ENCODE measurements at places on chromosomes 5 and 9.

GRCh38 chr5:31421806-31422586 lies 109.9 kb downstream of the DROSHA start:
- DNase-seq, result no peak

- no peak for DNase-seq
Measured at GRCh38 chr5:142290577-142291299, 34.1 kb downstream of the SPRY4 start.

DNA sequence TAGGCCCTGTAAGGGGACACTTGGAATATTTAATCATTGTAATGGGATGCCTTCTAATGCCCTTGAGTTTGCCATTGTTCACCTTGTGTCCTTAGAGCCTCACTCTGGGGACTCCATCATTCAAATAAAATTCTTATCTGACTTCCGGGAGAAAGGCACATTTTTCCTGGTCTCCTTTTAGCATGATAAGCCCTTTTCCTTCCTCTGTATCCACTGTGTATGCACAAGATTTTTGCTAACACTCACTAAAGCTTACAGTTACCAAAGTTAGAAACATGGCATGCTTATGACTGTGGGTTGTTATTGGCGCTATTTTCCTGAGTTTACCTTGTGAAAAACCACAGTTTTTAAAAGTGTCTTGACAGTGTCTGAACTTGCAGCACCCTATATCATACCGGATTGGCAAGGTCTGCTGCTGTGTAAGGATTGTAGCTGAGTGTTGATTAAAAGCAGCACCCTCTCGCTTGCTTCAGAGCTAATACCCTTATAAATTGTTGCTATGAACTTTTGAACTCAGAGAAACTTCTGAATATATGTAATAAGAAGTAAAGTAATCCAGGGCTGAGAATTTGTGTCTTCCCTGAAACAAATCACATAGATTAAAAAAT lies 46.4 kb downstream of the SNCAIP start:
- no peak for DNase-seq

DNA sequence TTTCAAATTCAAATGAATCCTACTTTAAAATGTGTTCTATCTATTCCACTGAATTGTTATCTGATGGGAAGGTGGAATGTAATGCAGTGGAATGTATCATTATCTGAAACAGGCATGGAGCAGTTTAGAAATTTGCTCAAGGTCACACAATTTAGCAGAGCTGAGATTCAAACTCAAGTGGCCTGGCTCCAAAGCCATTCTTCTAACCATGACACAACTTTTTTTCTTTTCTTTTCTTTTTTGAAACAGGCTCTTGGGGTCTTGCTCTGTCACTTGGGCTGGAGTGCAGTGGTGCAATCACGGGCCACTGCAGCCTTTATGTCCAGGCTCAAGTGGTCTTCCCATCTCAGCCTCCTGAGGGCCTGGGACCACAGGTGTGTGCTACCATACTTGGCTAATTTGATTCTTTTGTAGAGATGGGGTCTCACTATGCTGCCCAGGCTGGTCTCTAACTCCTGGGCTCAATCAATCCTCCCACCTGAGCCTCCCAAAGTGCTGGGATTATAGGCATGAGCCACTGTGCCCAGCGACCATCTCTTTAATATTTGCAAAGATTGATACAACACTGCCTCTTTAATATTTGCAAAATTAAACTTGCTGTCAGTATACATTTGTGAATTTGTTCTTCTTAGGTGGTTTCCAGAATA lies 50.0 kb downstream of the CAST start:
- DNase-seq, result no peak

GRCh38 chr5:180111273-180112002 lies 39.9 kb upstream of the RNF130 start:
- DNase-seq, result no peak

DNA sequence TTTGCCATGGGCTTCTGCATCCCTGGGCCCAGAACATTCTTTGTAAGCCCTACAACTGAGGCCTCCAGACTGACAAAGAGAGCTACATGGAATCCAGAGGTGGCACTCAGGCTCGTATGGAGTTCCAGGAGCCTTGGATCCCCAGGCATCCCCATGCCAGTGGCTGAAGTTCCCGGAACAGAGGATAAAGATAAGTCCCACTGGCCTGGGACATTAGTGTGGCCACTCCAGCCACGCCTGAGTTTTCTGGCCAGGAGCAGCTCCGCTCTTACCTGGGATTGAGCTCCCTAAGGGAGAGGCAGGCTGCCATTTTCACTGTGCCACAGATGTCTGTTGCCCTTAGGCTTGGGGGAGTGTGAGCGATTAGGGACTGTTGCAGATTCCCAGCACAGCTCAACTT lies 656.3 kb upstream of the FAM174A start:
- DNase-seq, result no peak

DNA sequence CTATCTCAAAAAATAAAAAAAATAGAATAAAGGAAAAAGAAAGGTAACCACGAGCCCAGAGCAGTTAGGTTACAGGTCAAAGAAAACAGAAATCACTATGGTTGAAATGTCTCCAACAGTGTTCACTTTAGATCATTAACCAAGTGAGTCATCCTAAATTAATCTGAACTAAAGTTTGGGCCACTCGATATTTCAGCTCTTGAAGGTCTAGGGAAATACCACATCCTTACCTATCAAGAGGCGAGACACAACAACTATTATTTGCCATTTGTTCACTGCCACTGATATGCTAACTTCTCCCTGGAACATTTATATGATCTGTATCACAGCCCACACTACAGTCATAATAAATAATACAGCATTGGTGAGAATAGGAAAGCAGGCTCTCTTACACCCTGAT lies 111.3 kb upstream of the NR5A1 start:
- no peak for DNase-seq

GRCh38 chr9:124285903-124286291 lies 28.1 kb downstream of the NEK6 start:
- peak; percentile 35 for DNase-seq

GRCh38 chr9:117624106-117624505 lies 80.1 kb upstream of the TLR4 start:
- DNase-seq, result no peak

DNA sequence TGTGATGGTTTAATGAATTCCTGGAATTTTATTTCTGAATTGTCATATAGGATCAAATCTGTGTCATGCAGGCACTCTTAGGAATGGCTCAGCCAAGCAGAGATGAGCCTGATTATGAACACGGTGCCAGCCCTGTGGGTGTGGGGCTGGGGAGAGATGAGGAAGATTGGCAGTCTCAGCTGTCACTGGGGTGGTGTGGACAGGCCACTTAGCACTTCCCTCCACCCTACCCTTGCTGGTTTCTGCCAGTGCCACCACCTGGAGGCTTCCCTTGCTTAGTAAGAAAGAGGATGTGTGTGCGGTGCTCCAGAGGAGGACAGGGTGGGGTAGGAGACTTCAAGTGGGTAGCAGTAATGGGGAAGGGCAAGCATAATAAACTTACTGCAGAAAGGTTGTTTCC lies 226.6 kb downstream of the CD180 start:
- DNase-seq, result no peak

DNA sequence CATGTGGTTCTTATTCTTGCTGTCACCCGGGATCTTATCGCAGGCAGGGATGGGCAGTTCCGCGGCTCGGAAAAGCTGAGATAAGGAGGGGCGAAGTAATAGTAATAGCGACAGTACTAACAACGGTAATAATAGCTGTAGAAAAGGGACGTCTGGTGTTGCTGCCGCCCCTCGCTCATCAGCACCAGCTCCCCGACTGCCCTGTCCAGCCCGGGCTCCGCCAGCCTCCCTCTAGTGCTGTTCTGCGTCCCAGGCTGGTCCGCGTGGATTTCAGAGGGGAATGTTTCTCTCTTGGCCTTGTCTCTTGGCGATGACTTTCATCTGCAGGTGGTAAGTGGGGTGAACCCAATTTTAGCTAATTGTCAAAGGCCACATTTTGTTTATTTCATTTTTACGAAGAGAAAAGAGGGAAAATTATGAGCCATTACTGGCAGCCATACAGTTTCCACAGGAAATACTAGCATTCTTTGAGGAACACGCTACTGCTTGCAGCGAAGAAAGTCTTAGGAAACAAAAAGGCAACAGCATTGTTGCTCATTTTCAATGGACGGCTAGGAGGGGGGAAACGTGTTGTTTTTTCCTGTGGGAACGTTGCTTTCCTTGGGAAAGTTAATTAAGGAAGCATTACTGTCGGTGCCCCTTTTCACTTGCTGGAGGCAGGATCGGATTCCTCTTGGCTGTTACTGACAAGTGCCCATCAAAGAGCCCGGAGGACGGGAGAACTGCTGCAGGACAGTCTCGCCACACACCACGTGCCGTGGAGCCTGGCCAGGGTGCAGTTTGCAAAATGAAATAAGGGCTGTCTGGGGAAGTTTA lies 762 bp downstream of the SNCAIP start:
- DNase-seq, result no peak

GRCh38 chr9:129602598-129603415 lies 18.1 kb downstream of the C9orf50 start:
- no peak for DNase-seq

- DNase-seq, result no peak
Measured at GRCh38 chr5:14115323-14115895, 27.7 kb upstream of the TRIO start.

DNA sequence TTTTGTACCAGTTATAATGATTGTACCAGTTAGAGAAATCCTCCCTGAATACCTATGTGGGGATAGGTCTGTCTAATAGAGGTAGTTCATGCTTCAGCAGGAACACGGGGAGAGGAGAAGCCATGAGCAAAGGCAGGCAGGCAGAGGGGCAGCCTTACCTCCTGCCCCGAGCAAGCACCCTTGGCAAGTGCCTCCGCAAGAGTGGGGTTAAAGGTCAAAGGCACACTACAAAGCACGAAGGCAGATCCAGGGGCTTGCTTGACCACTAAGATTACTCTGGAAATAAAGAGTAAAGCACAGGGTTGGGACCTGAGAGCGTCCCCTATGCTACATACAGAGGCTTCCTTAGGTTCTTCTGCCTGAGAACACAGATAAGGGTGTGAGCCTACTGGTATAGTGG lies 100.9 kb downstream of the SEMA6A start:
- no peak for DNase-seq

DNA sequence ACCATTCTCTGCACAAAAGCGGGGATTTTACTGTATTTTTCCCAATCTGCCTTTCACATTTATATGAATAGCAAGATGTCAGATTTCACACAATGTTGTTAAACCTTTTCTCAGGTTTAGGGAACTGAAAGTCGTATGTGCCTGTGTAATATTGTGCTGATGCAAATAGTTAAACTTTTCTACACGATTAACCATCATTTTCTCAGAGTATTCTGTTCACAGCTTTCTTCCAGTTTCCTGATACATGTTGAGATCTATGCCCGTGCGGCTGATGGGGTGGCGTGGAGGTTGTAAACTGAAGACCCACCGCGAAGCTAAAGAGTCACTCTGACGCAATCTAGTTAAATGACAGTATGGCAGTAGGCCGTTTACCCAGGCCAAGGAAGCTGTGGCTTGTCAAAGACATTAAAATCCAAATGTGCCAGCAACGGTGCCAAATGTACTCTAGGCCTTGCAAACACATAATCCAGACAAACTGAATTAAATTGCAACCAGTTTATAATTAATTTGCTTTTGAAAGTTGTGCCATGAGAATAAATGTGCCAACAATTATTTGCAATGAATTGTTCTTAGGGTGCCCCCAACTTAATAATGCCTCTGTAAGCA lies 145.7 kb downstream of the EBF1 start:
- DNase-seq, result no peak

DNA sequence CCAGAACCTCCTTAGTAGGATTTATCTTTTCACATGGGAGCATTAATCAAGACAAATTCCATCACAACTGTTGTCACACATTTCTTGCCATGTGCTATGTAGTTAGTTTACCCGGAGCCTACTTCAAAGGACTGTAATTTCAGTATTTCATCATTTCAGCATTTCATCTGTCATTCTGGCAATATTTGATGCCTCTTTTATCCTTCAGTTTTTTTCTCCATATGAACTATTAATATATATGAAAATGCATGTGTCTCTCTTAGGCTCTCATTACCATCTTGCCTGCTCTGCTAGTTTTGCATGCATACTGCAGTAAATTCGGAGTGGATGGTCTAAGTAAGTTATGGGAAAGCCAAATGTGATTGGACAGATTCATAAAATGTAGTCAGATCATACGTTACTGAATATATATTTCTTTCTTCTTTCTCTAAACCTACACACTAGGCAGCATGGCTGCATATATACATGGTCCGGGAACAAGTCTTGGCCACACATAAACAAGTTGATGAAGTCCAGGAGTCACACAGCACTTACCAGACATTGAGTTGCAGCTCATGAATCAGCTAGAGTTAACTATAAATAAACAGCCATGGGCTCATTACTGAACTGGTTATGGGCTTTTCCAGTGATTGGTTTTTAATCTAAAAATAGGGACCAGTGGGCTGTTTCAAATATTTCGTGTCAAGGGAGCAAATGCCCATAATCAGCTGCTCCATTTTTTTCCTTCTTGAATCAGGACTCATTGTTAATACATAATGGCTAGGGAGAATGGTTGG lies 46.6 kb downstream of the SPATA31D1 start:
- no peak for DNase-seq

DNA sequence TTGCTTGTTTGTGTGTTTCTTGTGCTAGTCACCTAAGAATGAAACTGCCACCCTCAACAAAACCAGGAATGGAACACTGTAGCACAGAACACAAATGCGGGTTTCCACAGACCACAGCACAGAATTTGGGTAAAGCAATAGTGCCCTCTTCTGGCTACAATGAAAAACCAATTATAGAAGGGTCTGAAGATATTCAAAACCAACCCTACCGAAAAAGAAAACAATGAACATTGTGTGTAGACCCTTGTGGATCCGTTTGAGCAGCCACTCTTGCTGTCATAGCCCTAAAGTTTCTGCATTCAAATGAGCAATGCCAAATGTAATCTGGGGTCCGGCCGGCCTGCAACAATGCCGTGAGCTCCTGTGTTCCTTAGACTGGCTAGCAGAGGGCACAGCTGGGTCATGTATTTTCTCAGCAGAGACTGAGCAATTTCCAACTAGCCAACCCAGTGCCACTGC lies 8.3 kb upstream of the ENC1 start:
- DNase-seq, result no peak

All from stimulated activated CD8-positive, alpha-beta memory T cell treated with anti-CD3 and anti-CD28 coated beads, Interleukin-4, amount 100 ng/mL, for 4 hours (primary cell).